ENCODE measurements at places on chromosomes 4 and X.

DNA sequence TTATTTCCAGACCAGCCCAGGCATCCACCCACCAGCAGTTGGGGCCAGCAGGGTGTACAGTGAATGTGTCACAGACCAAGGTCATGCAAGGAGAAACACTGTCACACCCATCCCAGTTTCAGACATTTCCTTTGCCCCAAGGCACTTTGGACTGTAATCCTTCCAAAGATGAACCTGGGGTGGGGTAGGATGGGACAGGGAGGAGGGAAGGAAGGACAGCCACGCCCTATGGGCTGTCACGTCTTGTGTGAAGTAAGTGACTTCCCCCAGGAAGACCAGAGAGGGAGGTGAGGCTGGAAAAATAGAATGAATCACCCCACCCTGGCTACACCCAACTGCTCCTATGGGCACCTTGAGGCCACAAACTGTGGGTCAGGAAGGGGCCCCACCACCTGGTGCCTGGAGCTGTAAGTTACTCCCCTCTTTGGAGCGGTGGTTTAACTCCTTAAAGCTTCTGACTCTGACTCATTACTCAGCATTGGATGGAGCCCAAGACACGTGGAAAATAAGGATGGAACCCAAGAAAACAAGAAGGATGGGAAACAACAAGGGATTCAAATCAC lies 349.9 kb upstream of the KLF3 start:
- DNase-seq, result no peak

GRCh38 chr4:95537863-95538488 lies 10.8 kb downstream of the UNC5C start:
- DNase-seq, result no peak

GRCh38 chr4:143389579-143390195 lies 53.0 kb downstream of the GAB1 start:
- no peak for DNase-seq

DNA sequence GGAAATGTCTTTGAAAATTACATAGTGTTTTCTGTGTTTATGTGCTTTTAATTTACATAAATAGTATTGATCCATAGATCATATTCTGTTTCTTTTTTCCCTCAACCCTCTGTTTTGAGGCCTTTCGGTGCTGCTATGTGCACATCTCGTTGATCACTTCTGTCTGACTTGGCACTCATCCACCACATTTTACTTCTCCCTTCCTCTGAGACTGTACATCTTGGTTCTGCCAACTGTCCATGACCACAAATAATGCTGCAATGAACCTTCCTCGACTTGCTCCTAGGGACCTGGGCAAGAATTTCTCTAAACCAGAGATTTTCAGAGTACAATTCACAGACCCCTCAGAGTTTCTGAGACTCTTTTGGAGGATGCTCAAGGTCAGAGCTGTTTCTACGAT lies 74.4 kb downstream of the RTL5 start:
- no peak for DNase-seq

GRCh38 chrX:44010626-44011025 lies 37.4 kb upstream of the NDP start:
- no peak for DNase-seq

DNA sequence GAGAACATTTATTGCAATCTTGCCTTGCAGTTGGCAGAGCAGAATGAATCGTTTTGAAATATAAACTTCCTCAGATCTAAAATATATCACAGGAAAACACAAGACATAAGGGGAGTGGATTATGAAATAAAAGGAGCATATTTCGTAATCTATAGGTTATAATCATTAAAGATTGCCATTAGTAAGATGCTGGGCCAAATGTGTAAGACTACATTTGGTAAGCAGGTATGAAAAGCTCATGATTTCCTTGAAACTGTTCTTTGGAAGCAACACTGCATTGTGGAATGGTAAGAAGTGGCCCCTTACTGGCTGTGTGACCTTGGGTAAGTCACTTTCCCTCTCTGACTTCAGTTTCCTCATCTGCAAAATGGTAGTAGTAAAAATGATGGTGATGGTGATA lies 68.3 kb downstream of the AFF2 start:
- DNase-seq, result no peak

- DNase-seq, result no peak
Measured at GRCh38 chr4:147057611-147058190, 112.0 kb upstream of the TTC29 start.

DNA sequence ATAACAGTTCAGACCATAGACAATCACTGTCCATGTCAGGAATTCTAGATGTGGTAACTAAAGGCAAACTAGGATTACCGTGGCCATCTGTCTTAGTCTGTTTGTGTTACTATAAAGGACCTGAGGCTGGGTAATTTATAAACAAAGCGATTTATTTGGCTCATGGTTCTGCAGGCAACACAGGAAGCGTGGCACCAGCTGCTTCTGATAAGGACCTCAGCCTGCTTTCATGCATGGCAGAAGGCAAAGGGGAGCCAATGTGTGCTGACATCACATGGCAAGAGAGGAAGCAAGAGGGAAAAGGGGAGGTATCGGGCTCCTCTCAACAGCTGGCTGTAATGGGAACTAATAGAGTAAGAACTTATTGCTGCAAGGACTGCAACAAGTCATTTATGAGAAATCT lies 376.7 kb downstream of the GPM6A start:
- DNase-seq, result no peak

- no peak for DNase-seq
Measured at GRCh38 chr4:184536881-184537248, 62.5 kb upstream of the IRF2 start.

- DNase-seq, result no peak
Measured at GRCh38 chr4:82247171-82247570, 126.6 kb downstream of the HNRNPD start.

GRCh38 chr4:168503652-168504362 lies 7.0 kb downstream of the PALLD start:
- DNase-seq, result no peak

GRCh38 chrX:27555514-27555913 lies 34.6 kb upstream of the DCAF8L2 start:
- DNase-seq, result no peak

DNA sequence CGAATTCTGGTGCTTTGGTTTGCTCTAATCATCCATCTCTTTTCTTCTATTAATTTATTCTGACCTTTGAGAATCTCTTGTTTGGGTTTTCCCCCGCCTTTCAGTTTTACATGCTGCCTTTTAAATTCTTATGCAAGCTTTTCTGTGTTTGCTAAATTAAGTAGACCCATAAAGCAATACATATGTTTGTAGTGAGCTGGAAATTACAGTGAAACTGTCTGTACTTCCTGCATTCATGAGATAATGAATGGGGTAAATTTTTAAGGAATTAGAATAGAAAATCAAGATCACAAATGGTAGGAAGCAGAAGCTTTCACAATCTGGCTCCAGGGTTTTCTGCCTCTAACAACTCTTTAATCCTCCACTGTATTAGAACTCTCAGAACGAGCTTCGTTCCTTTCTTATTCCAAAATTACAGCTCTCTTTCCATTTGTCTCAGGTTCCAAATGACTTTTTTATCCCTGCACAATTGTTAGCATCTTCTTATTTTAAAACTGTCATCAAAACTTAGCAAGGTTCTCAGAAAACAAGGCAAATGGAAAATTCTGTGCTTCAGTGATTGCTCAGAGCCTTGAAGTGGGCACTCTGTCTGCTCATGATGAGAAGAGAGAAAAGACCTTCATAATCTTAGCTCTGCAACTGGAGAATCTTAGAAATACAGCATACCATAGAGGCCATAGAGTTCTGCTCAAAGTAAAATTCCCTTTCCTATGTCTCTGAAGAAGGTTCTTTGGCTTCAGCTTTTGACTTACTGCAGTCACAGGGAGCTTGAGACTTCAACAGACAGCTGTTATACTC lies 108.2 kb downstream of the EGF start:
- DNase-seq, result no peak

GRCh38 chr4:157291071-157291470 lies 70.5 kb downstream of the GRIA2 start:
- DNase-seq, result no peak

DNA sequence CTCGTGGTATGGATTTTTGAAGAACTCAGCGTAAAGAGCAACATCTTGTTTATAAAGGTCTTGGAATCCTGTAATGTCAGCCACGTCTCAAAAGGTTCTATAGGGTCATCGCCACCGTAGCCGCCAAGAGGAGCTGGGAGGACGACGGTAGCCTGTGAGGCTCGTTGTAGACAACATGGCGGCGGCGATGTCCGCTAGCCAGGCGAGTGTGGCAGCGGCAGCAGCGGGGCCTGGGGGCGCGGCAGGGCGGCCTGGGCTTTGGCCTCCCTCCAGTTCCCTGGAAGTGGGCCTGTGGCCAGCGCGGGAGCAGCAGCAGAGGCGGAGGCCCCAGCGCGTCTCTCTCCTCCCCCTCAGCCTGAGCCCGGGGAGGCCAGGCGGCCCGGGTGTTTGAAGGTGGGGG lies 143.5 kb upstream of the PBDC1 start:
- no peak for DNase-seq

- no peak for DNase-seq
Measured at GRCh38 chr4:173160871-173161270, 7.7 kb upstream of the GALNT7 start.

DNA sequence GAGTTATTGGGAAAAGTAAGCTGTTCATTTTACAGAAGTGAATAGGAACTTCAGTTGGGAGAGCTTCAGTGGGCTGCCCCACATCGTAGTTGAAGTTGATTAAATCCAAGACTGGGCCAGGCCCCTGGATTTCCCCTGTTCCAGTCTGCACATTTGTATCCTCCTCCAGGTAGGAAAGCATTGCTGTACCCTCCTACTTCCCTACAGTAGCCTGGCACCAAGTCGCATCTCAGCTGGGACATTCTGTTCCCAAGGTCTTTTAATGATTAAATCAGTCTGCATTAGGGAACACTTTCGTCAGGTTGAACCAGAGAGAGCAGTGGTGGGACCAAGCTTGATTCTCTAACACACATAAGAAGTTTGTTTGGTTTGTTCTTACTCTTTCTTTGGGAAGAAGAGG lies 165.8 kb upstream of the PPARGC1A start:
- DNase-seq, result no peak

DNA sequence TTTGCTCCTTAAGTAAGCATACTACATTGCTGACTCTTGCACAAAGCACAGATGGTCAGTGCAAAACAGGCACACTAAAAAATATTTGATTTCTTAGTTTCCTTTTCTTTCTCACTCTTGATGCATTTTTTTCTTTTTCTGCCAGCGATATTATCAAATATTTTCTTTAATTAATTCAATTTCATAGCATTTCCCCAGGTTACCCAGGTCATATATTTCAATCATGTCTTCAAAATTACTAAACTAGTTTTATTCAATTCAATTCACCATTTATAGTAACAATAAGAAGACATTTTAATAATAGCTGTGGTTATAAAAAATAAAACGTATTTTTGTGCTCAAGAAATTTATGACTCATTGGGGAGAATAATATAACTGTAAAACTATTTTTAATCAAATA lies 421.2 kb downstream of the GASK1B start:
- no peak for DNase-seq

- no peak for DNase-seq
Measured at GRCh38 chr4:7596918-7597606, 162.3 kb upstream of the PSAPL1 start.

- no peak for DNase-seq
Measured at GRCh38 chr4:81499840-81500239, 28.1 kb upstream of the RASGEF1B start.

DNA sequence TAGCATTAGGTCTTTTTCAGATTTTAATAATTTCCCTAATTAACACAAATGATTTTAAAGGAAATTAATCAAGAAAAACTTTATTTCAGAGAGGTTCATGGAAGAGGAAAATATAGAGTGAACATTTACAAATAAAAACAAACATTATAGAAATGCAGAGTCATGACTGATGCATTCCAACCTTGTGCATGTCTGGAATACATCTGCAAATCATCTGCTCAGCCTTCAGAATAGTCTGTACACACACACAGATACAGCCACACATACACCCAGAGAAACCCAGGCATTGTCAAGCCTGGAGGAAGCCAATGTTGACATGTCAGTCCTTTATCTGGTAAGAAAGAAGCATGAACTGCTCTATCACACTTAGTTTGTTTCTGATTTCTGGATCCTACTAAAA lies 61.3 kb upstream of the NFKB1 start:
- no peak for DNase-seq

DNA sequence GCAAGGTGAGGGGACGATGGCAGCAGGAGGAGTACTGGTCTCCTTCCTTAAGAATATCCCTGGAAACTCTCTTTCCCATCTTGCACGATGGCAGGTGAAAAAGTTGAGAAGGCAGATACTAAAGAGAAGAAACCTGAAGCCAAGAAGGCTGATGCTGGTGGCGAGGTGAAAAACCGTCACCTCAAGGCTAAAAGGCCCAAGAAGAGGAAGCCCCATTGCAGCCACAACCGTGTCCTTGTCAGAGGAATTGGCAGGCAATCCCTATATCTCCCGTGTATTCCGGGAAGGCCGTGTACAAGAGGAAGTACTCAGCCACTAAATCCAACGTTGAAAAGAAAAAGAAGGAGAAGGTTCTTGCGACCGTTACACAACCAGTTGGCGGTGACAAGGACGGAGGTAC lies 40.0 kb downstream of the CRLF2 start:
- no peak for DNase-seq

- no peak for DNase-seq
Measured at GRCh38 chrX:152157042-152157441, 18.7 kb upstream of the MAGEA10 start.

GRCh38 chr4:11106759-11107158 lies 321.9 kb downstream of the HS3ST1 start:
- no peak for DNase-seq

GRCh38 chrX:137547291-137547690 lies 18.6 kb upstream of the ZIC3 start:
- no peak for DNase-seq

GRCh38 chrX:132277953-132278614 lies 58.8 kb upstream of the RAP2C start:
- DNase-seq, result no peak

DNA sequence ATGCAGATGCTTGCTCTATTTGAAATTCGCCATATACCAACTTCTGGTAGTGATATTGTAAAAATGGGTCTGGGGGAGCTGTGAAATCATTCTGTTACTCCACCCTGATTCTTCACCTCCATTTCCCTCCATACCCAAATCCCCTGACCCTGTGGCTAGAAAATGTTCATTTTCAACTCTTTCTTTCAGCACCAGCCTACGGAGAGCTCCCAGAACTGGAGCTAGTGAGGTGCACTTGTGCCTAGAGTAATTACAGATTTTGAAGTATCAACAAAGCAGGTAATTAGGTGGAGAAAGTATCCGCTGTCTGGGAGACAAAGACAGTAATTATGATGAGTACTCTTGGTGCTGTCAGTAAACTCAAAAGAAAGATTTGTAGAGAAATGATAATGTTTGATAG lies 8.1 kb downstream of the ARHGAP36 start:
- DNase-seq, result no peak

- DNase-seq, result no peak
Measured at GRCh38 chr4:168421671-168422070, 58.6 kb downstream of the DDX60L start.

- DNase-seq, result no peak
Measured at GRCh38 chr4:136741468-136741867, 790.8 kb downstream of the PCDH18 start.

DNA sequence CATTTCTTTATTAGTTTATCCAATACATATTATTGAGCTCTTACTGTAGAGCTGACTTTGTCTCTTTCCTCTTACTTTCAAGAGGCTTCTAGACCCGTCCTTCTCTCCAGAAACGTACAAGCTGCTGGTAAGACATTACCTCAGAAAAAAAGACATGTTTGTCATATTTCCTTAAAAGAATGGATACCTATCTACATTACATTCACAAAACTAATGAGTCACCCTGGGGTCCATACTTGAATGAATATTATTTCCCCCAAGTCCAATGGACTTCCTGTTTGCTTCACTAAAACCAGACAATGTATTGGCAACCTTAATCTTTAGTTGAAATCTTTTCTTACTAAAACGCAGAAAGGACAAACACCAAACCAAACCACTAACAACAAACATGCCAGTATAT lies 176.5 kb upstream of the CLNK start:
- DNase-seq, result no peak
